HCT116 (cell line): ENCODE measurements at places on chromosomes 2 and 18. TPM values are rescaled to one million over a fixed set of nuclear protein-coding genes. Genes with fewer than 3 reads are reported as not detected.

- H3K36me3 ChIP-seq, result no peaks in the 10 kb centered on the region
- H3K4me1 ChIP-seq, result no peaks in the 10 kb centered on the region
- no peaks in the 10 kb centered on the region for H3K27me3 ChIP-seq
- H3K27ac ChIP-seq, result no peak overlapping the region
- H3K4me3 ChIP-seq, result no peak overlapping the region
- no peak for DNase-seq
Observed at GRCh38 chr18:39389800-39390379, 1824.3 kb upstream of the CELF4 start.

GRCh38 chr2:38074764-38075506, 1.0 kb downstream of the CYP1B1 start:
- no peak for DNase-seq
- H3K4me3 ChIP-seq, result no peak overlapping the region
- H3K4me1 ChIP-seq, result peaks cover 5% of the 10 kb centered on the region
- no peaks in the 10 kb centered on the region for H3K36me3 ChIP-seq
- H3K27me3 ChIP-seq, result no peaks in the 10 kb centered on the region
- no peak overlapping the region for H3K27ac ChIP-seq

DNA sequence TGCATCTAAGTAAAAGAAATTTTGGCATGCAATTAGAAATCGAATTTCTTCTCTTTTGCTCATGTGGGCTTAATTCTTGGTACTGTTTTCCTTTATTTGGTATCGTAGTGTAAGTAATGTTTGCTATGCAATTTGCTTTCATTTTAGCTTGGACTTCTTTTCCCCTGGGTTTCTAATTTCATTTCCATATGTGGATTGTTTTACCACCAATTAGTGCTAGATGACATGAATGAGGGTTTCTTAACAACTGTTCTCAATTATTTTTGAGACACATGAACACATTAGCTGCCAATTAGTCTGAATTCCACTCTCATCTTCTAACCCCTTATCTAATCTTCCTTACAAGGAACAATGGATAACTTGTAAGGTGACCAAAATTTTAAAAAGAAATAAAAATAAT, 1047.2 kb upstream of the PIK3C3 start:
- no peaks in the 10 kb centered on the region for H3K27me3 ChIP-seq
- DNase-seq, result no peak
- H3K36me3 ChIP-seq, result no peaks in the 10 kb centered on the region
- H3K4me3 ChIP-seq, result no peak overlapping the region
- no peak overlapping the region for H3K27ac ChIP-seq

GRCh38 chr2:108701806-108702205, 17.5 kb upstream of the RANBP2 start:
- no peaks in the 10 kb centered on the region for H3K36me3 ChIP-seq
- H3K27ac ChIP-seq, result no peak overlapping the region
- no peak overlapping the region for H3K4me3 ChIP-seq
- H3K27me3 ChIP-seq, result no peaks in the 10 kb centered on the region
- DNase-seq, result no peak

- H3K27me3 ChIP-seq, result peaks cover 60% of the 10 kb centered on the region
- no peak overlapping the region for H3K4me3 ChIP-seq
- no peaks in the 10 kb centered on the region for H3K4me1 ChIP-seq
- no peak overlapping the region for H3K27ac ChIP-seq
- DNase-seq, result no peak
Observed at GRCh38 chr2:129806317-129806716, 173.1 kb upstream of the RAB6C start.

DNA sequence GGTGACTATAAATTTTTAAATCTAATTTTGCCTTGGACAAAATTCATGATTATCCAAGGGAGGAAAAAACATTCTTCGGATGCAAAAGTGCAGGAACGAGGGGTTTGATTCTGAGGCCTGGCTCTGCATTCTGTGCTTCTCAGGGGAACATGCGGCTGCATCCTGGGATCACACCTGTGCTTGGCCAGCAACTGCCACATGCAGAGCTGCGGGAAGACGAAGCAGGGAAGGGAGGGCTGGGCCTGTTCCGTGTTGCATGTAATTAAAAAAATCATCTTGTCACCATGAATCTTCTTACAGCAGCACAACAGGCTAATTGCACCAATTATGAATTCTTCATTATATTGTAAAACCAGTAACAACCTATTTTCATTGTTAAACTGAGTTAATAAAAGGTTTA, 158.0 kb upstream of the ALKAL2 start:
- no peaks in the 10 kb centered on the region for H3K4me1 ChIP-seq
- no peak overlapping the region for H3K4me3 ChIP-seq
- no peaks in the 10 kb centered on the region for H3K36me3 ChIP-seq

- H3K27me3 ChIP-seq, result no peaks in the 10 kb centered on the region; the same call in 1 of the 2 replicates
- DNase-seq, result no peak
- no peaks in the 10 kb centered on the region for H3K36me3 ChIP-seq
- no peak overlapping the region for H3K4me3 ChIP-seq
Observed at GRCh38 chr2:67304300-67304890, 92.7 kb upstream of the ETAA1 start.

DNA sequence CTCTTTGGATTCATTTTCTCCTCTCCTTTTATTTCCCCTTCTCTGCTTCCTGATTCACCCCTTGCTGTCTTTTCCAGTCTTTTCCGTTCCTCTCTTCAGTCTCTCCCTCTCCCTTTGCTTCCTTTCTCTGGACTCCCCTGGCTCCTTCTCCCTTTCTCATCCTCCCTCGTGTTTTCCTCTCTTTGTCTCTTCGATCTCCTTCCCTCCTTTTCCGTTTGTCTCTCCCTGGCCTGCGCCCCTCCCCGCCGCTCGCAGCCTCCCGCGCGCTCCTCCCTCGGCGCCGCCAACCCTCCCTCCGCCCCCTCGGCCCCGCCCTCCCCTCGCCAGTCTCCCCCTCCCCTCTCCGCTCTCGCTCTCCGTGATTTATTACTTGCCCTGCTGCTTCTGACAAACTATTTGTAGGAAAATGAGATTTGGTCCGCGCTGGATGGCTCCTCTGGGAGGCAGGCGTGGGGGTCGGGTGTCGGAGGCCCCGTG, 46.0 kb upstream of the PAX8 start:
- peak overlapping the region; percentile 34 for H3K4me3 ChIP-seq
- H3K27ac ChIP-seq, result peak overlapping the region; percentile 49; the same call in 1 of the 2 replicates
- H3K36me3 ChIP-seq, result no peaks in the 10 kb centered on the region
- H3K27me3 ChIP-seq, result no peaks in the 10 kb centered on the region
- H3K4me1 ChIP-seq, result peaks cover 11% of the 10 kb centered on the region; the same call in 1 of the 2 replicates

- DNase-seq, result no peak
- no peaks in the 10 kb centered on the region for H3K27me3 ChIP-seq
- H3K4me1 ChIP-seq, result no peaks in the 10 kb centered on the region
- H3K36me3 ChIP-seq, result 0 out of 2 replicates have a peak, but pooled peaks cover 2% of the 10 kb centered on the region
Observed at GRCh38 chr18:32040936-32041335, 22.3 kb downstream of the RNF125 start.

DNA sequence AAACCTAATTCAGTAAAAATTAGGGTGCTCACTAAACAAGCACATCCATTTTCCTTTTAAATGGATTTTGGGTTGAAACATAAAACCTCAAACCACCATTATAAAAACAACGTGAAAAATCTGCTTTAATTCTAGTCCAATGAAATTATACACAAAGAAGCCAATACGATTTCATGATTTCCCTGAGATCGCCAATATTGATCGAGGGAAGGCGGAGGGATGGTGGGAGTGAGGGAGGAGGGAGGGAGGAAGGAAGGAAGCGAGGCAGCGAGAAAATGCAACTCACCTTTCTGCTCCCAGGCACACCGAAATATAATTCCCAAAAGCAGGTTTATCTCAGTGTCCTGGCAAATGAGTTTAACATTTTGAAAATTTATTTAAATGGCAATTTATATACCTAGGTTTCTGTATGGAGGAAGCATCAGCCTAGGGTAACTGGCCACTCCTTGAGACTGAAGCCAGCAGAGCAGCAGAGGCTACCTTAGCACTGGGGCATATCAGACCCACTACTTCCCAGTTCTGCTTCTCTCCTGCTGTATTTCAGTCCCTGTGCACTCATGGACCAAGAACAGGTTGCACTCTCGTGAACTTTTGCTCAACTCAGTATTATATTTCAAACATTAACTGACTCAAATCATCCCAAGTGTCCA, 2.3 kb upstream of the ONECUT2 start:
- no peak overlapping the region for H3K4me3 ChIP-seq
- H3K27ac ChIP-seq, result no peak overlapping the region
- peaks cover 41% of the 10 kb centered on the region for H3K27me3 ChIP-seq
- no peak for DNase-seq

GRCh38 chr2:110157153-110157793, 41.7 kb upstream of the MALL start:
- H3K4me3 ChIP-seq, result no peak overlapping the region
- H3K27me3 ChIP-seq, result no peaks in the 10 kb centered on the region
- H3K27ac ChIP-seq, result peak overlapping the region; percentile 1; the same call in 1 of the 2 replicates
- no peaks in the 10 kb centered on the region for H3K4me1 ChIP-seq
- H3K36me3 ChIP-seq, result peaks cover 24% of the 10 kb centered on the region; the same call in 1 of the 2 replicates

GRCh38 chr2:25619185-25619584, 54.2 kb downstream of the DTNB start:
- no peak overlapping the region for H3K4me3 ChIP-seq
- H3K27me3 ChIP-seq, result no peaks in the 10 kb centered on the region
- H3K36me3 ChIP-seq, result no peaks in the 10 kb centered on the region
- peaks cover 12% of the 10 kb centered on the region for H3K4me1 ChIP-seq
- no peak overlapping the region for H3K27ac ChIP-seq

DNA sequence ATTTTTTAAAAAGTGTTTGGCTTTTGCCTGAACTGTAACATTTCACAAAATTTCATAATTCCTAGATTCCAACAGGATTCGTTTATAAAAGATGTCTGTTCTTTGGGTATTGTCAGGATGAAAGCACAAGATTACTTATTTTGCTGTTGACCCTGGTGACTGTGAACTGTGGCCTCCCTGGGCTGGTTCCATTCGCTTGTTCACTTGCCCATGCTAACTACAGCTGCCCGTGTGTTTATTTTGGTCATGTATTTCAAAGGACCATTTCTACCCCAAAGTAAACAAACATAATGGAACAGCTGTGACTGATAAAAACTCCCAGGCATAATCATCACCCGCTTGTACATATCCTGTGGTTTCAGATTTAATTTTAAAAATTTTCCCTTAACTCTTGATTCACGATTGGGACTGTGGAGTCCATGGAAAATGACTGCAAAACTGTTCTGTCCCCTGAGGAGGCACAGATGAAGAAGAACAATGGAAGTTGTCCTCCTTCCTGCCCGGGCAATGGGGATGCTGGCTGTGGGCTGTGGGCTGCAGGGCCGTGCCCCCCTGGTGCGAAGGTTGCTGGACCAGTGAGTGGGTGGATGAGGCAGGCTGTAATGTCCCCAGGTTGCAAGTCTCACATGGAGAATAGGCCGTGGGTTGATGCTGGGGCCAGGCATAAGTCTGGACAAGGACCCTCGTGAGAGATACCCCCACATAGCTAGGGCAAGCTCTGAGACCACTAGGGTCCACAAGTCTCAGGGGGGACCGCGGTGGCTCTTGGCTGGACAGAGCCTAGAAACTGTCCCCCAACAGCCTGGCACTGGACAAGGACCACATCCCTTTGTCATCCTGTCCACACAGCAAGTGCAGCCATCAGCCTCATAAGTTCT, 28.9 kb upstream of the HDAC4 start:
- H3K4me3 ChIP-seq, result no peak overlapping the region
- H3K27ac ChIP-seq, result no peak overlapping the region
- H3K4me1 ChIP-seq, result peaks cover 20% of the 10 kb centered on the region
- no peaks in the 10 kb centered on the region for H3K36me3 ChIP-seq
- 0 out of 2 replicates have a peak, but pooled peaks cover 3% of the 10 kb centered on the region for H3K27me3 ChIP-seq

- no peak overlapping the region for H3K4me3 ChIP-seq
- DNase-seq, result no peak
- H3K27me3 ChIP-seq, result 0 out of 2 replicates have a peak, but pooled peaks cover 8% of the 10 kb centered on the region
- H3K4me1 ChIP-seq, result no peaks in the 10 kb centered on the region
- no peaks in the 10 kb centered on the region for H3K36me3 ChIP-seq
- no peak overlapping the region for H3K27ac ChIP-seq
Observed at GRCh38 chr2:7997279-7997678, 684.6 kb upstream of the ID2 start.

DNA sequence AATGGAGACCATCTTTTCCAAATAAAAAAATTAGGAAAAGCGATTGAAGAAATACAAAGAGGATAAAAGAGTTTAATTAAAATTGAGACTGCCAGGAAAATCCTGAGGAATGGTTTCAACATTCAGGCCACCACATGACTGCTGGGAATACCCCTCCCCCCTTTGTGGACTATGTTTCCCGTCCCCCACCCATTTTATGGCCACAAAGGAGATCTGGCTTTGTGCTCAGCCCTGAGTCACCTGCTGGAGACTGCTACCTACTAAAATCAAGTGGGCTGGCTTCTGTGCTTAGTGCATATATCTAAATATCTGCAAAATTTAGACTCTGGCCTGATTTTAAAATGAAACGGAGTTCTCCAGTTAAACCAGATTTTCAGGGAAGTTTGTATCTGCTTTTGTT, 10.1 kb downstream of the RND3 start:
- no peak for DNase-seq
- H3K27ac ChIP-seq, result no peak overlapping the region
- H3K4me1 ChIP-seq, result peaks cover 38% of the 10 kb centered on the region
- H3K4me3 ChIP-seq, result no peak overlapping the region

Gene DSG4
- total RNA-seq, result 0.07 TPM

Gene EPB41L3
- 0.34 TPM for total RNA-seq

Gene SETBP1
- total RNA-seq, result 0.05 TPM

Gene SH3BP4
- total RNA-seq, result 32.9 TPM

Gene TANC1
- total RNA-seq, result 15.1 TPM

Gene ICOS
- total RNA-seq, result not detected

Gene GAL3ST2
- 0.44 TPM for total RNA-seq

Gene GALR1
- not detected for total RNA-seq
